ENCODE measurements at places on chromosomes 4 and X. TPM values are rescaled to one million over a fixed set of nuclear protein-coding genes. Genes with fewer than 3 reads are reported as not detected.

- peaks cover 5% of the 10 kb centered on the region for H3K4me1 ChIP-seq
- H3K4me3 ChIP-seq: no peak overlapping the region
- H3K27me3 ChIP-seq: peaks cover 3% of the 10 kb centered on the region
- no peak overlapping the region for H3K27ac ChIP-seq
- no peak for DNase-seq
Observed at GRCh38 chrX:109857584-109858228, 124.6 kb upstream of the ACSL4 start.

- no peak for DNase-seq
- H3K4me3 ChIP-seq: no peak overlapping the region
- H3K27ac ChIP-seq: no peak overlapping the region
- peaks cover 40% of the 10 kb centered on the region for H3K4me1 ChIP-seq
- peaks cover 41% of the 10 kb centered on the region for H3K36me3 ChIP-seq
Observed at GRCh38 chr4:108031427-108032083, 41.9 kb downstream of the HADH start.

DNA sequence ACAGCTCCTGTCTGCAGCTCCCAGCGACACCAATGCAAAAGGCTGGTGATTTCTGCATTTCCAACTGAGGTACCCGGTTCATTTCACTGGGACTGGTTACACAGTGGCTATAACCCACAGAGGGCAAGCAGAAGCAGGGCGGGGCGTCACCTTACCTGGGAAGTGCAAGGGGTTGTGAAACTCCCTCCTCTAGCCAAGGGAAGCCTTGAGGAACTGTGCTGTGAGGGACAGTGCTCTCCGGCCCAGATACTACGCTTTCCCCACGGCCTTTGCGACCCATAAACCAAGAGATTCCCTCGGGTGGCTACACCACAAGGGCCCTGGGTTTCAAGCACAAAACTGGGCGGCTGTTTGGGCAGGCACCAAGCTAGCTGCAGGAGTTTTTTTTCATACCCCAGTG lies 218.9 kb downstream of the PPP3CA start:
- H3K27me3 ChIP-seq: no peaks in the 10 kb centered on the region
- H3K4me1 ChIP-seq: peaks cover 7% of the 10 kb centered on the region
- peaks cover 24% of the 10 kb centered on the region for H3K36me3 ChIP-seq
- no peak overlapping the region for H3K27ac ChIP-seq
- no peak for DNase-seq
- no peak overlapping the region for H3K4me3 ChIP-seq

GRCh38 chr4:24659241-24659961 lies 75.0 kb upstream of the DHX15 start:
- H3K27ac ChIP-seq: no peak overlapping the region
- no peaks in the 10 kb centered on the region for H3K36me3 ChIP-seq
- H3K27me3 ChIP-seq: peaks cover 28% of the 10 kb centered on the region
- H3K4me1 ChIP-seq: peaks cover 9% of the 10 kb centered on the region
- no peak for DNase-seq

DNA sequence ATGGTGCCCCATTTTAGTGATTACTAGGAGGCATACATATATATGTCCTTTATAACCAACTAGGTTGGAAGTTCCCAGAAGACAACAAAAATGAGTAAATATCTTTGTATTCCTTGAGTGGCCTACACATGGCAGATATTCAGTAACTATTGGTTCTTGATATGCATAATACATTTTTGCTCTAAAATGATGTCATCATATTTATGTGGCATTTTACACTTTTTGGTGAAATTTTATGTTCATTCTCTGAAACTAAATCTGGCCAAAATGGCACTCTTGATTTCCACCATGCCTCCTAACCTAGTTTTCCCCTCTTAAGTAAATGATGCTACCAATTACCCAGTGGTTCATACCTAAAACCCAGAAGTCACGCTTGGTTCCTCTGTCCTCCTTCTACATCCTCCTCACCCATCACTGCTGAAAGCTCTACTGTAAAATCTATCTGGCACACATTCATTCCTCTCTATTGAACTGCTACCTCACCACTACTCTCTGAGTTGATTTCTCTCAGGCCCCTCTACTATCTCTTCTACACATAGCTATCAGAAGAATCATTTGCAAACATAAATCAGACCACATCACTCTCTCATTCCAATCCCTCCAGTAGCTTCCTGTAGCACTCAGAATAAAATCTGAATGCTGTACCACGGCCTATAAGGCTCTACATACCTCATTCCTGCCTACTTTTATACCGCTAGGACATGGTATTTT lies 13.4 kb downstream of the SLC10A7 start:
- peaks cover 26% of the 10 kb centered on the region for H3K36me3 ChIP-seq
- no peak for DNase-seq
- H3K4me3 ChIP-seq: no peak overlapping the region
- no peak overlapping the region for H3K27ac ChIP-seq
- H3K4me1 ChIP-seq: peaks cover 12% of the 10 kb centered on the region

- H3K27me3 ChIP-seq: peaks cover 19% of the 10 kb centered on the region
- H3K36me3 ChIP-seq: no peaks in the 10 kb centered on the region
- no peak overlapping the region for H3K27ac ChIP-seq
Observed at GRCh38 chrX:23644744-23645143, 22.5 kb upstream of the PRDX4 start.

Gene SPANXB1
- not detected for total RNA-seq

Gene AADAT
- not detected for total RNA-seq

Gene TECRL
- not detected for total RNA-seq

Gene VEGFD
- not detected for total RNA-seq
